ENCODE measurements at places on chromosomes 16 and 17. TPM values are rescaled to one million over a fixed set of nuclear protein-coding genes. Genes with fewer than 3 reads are reported as not detected.

The C1QTNF1 gene
- total RNA-seq, result 8.3 TPM

The ABCC12 gene
- total RNA-seq, result not detected

GRCh38 chr17:77854083-77854758 is 104.3 kb upstream of the TNRC6C start:
- DNase-seq, result no peak
- no peaks in the 10 kb centered on the region for H3K4me1 ChIP-seq
- no peak overlapping the region for H3K4me3 ChIP-seq
- no peaks in the 10 kb centered on the region for H3K36me3 ChIP-seq
- no peaks in the 10 kb centered on the region for H3K27me3 ChIP-seq

- no peak overlapping the region for H3K4me3 ChIP-seq
- H3K27ac ChIP-seq, result no peak overlapping the region
- H3K4me1 ChIP-seq, result no peaks in the 10 kb centered on the region
Observed at GRCh38 chr16:19265380-19265930, 20.1 kb upstream of the CLEC19A start.

Measured in body of pancreas (tissue), 4 donors.